ENCODE measurements at places on chromosomes 6 and 20.

- DNase-seq, result no peak
Observed at GRCh38 chr6:157227202-157228166, 95.8 kb downstream of the TMEM242 start.

DNA sequence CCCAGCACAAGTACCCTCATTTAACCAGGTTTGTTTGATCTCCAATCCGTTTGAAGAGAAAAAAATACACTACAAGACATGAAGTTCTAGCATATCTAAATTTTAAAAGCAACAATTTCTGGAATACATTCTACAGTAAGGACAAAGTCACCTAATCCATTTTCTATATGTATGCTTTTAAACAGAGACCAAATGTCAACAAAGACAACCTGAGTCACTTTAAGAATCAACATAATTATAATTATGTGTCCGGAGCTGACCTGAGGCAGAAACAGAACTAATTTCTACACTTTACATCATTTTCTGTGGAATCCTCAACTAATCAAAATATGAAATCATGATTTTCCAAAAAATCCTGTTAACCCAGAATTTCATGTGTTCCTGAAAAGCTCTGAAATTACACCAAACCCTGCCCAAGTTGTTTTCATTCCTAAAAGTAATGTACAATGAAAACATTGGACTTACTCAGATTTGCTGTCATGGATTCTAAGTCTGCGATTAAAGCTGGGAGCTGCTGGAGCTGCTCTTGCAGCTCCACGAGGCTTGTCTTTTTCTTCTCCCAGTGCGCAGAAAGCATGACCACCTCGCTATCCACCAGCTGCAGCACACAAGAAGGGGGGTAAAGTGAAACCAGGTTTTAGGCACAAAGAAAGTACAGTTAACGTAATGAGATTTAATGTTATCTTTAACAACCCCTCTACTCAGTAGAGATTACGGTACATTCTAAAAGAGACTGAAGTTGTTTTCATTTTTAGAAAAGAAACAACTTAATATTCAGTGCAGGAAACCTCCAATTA lies 35.8 kb downstream of the DTNBP1 start:
- no peak for DNase-seq

DNA sequence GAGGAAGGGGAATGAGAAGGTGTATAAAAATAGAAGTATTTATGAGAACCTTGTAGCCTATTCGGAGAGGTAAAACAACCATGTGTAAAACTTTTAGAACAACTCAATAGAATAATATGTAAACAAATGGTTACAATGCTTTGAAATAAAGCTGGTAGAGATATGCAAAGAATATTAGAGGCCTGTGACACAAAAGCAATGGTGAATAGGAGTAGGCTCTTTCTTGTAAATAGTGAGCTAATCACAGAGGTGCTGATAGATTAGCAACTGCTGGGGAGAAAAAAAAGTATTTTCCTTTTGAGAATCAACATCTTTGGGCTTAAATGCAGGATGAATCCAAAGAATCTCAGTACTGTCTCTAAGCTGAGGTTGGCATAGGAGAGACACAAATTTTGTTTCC lies 7.0 kb downstream of the TMEM200A start:
- DNase-seq, result no peak

DNA sequence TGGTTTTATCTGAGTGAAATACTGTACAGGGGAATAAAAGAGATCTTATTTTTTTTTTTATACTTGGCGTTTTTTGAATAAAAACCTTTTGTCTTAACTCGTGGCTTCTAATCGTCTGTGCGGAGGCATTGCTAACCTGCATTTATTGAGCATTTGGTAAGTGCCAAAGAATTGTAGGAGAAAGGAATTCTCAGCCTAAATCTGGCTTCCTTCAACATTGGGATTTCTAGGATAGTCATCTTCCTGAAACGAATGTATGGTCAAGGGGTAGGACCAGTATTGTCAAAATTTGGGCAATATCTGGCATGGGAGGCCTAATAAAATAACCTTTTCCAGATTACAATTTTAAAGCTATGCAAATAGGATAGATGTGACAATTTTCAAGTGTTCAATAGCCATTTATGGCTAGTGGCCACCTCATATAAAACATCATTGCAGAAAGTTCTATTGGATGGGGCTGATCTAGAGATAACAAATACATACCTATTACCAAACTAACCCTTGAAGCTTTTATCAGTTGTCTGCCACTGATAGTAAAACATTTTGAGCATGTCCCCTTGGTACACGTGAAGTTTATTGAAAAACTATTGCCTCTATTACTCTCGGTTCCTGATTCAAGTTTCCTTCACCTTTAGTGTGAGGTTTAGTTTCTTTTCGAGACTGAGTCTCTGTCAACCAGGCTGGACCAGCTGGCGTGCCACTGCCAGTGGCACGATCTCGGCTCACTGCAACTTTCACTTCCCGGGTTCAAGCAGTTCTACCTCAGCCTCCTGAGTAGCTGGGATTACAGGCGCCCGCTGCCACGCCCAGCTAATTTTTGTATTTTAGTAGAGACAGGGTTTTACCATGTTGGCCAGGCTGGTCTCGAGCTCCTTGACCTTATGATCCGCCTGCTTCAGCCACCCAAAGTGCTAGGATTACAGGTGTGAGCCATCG lies 5.6 kb downstream of the PIM1 start:
- peak; percentile 76 for DNase-seq

GRCh38 chr6:3754776-3755175 lies 3.3 kb upstream of the PXDC1 start:
- no peak for DNase-seq

- DNase-seq, result no peak
Observed at GRCh38 chr6:112004201-112005012, 49.5 kb upstream of the CCN6 start.
